SW480 (cell line): ENCODE measurements at places on chromosomes 4 and X.
A peak's percentile ranks its signal among the peaks of the same experiment; 100 is the strongest.

DNA sequence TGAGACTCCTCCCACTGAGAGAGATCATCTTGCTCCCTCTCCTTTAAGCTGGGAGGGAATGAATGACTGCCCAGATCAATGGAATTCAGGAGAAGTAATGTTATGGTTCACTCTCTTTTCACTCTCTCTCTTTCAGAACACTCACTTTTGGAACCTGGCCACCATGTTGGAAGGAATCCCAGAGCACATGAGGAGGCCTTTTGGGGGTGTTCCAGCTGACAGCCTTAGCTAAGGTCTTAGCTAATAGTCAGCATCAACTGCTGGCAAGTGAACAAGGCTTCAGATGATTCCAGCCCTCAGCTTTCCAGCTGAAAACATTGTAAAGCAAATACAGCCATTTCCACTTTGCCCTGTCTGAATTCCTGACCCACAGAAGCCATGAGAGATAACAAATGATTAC lies 124.0 kb upstream of the CLNK start:
- DNase-seq, result no peak

- DNase-seq, result no peak
Observed at GRCh38 chrX:35439034-35439660, 359.0 kb upstream of the MAGEB16 start.

DNA sequence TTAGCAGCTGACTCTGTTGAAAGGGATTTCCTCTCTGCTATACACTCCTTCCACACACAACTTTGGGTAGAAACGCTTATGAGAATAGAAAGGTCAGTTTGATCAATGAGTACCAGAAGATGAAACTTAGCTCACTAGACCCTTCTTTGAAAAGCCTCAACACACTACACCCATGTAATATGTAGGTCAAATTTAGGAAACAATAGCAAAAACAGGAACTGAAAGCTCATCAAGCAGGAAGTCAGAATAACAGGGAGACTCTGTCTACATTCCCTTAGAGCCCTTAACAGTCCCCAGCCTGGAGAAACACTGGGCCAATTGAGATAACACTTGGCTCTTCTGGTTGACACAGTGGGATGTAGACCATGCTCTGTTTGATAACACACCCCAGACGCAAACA lies 30.7 kb downstream of the SRPX2 start:
- DNase-seq, result no peak

GRCh38 chr4:26432419-26432818 lies 57.9 kb downstream of the CCKAR start:
- no peak for DNase-seq

DNA sequence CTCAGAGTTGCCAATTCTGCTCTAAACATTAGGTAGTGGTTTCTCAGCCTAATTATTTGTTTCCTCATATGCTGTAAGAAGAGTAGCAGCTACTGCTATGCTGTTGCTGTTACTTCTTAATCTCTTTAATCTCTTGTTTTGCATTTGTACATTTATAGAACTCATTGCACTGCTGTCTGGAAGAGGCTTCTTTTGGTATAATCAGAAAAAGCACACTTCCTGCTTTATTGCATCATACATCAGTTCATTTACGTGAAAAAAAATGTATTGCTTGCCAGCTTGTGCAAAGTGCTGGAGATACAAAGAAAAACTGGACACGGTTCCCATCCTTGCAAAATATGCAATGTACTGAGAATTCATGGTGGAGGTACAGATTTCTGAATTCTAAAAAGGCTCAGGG lies 332.0 kb downstream of the GRXCR1 start:
- no peak for DNase-seq

DNA sequence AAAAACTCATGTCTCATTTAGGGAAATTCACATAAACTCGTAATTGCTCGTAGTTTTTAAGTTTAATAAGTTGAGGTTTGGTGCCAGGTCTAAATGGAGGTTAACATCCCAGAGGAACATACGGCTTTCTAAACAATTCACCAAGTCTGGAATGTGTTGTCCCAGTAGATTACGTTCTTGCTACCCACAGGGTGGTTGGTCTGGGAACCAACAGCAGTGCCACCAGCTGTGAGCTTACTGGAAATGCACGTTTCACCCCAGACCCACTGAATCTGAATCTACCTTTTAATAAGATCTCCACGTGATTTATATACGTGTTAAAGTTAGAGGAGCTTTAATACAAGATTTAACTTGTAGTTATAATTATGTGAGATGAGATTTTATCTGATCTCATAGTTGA lies 134.3 kb downstream of the BMPR1B start:
- peak; percentile 2 for DNase-seq

DNA sequence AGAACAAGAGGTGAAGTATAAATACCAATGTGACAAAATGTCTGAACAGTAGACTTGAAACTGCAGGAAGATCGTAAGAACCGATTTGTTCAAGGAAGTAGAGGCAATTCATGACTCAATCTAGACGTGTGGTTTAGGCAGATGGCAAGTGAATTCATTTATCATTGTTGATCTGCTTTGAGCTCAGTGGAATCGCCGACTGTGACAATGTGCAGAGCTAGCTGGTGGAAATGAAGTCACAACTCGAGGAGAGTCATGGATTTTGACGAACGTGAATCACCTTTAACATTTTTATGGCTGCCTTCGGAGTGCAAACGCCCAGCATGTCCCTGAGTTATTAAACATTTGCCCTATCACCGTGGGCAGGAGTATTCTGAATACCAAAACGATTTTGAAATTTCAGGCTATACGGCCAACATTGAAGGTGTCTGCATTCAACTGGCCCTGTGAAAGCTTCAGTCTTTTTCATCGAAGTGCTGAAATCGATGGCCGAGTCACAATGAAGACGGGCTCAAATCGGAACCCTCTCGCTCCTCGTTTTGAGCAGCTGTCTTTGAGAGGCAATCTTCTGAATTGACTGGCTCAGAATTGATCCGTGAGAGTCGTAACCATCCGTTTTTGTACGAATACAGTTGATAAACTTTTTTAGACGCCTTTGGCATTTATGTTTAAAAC lies 689 bp upstream of the OGT start:
- DNase-seq, result peak; percentile 58

- no peak for DNase-seq
Observed at GRCh38 chr4:132382243-132382642, 766.9 kb upstream of the PCDH10 start.

DNA sequence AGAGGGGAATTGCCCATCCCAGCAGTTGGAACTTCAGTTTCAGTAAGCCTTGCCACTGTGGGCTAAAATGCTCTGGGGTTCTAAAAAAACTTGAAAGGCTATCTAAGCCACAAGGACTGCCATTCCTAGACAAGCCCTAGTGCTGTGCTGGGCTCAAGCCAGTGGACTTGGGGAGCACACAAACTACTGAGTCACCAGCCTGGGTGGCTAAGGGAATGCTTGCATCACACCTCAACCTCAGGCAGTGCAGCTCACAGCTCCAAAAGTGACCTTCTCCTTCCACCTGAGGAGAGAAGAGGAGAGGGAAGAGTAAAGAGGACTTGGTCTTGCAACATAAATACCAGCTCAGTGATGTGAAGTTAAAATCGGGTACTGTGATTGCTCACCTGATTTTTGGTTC lies 116.7 kb upstream of the GLRA2 start:
- DNase-seq, result no peak

GRCh38 chr4:4405358-4405962 lies 18.6 kb downstream of the NSG1 start:
- DNase-seq, result no peak

- DNase-seq, result no peak
Observed at GRCh38 chrX:19611636-19612376, 96.5 kb upstream of the MAP3K15 start.

DNA sequence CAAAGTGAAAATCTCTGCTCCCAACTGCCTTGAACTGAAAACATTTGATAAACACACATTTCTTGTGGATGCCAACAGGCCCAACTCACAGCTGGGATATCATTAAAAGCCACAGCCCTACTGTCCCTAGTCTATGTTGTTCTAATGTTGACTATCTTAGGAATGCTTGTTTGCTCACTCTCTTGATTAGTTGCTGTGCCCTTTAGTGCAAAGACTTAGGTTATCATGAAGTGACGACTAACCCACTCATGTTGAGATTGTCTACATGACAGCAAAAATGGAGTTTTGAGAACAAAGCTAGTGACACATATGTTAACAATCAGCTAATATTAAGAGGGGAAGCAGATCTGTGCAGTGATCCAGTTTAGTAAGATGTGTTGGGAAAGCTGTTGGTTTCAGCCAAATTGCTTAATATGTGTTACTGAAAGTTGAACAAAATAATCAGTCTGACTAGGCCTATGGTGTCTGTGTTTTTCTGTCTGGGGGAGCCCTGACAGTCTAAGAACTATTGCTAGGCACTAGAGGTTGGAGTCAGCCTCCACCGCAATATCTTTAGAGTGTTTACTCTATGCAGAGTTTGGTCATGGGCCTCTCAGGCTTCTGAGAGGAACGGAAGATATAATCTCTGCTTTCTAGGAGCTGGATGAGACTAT lies 125.5 kb downstream of the ATG4A start:
- DNase-seq, result no peak

GRCh38 chrX:9293051-9293496 lies 171.8 kb upstream of the TBL1X start:
- peak; percentile 50 for DNase-seq

DNA sequence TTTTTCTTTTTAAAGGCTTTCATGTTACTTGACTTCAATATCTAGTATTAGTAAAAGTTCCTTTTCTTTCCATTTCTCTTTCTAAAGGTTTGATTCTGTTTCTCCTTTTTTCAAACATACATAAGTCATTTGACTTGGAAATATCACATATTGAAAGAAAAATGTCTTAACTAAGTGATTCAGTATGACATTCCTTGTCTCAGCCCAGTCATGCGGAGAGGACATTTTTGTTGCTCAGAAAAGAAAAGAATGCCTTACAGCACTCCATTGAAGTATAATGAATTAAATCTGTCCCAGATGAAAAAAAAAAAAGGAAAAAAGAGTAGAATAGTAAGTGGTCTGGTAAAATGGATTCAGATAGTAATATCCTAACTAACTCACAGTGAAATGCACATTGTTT lies 466.1 kb downstream of the ADGRL3 start:
- no peak for DNase-seq

- no peak for DNase-seq
Observed at GRCh38 chr4:100519205-100519604, 1.4 kb upstream of the EMCN start.

GRCh38 chr4:100525686-100526085 lies 7.9 kb upstream of the EMCN start:
- no peak for DNase-seq

DNA sequence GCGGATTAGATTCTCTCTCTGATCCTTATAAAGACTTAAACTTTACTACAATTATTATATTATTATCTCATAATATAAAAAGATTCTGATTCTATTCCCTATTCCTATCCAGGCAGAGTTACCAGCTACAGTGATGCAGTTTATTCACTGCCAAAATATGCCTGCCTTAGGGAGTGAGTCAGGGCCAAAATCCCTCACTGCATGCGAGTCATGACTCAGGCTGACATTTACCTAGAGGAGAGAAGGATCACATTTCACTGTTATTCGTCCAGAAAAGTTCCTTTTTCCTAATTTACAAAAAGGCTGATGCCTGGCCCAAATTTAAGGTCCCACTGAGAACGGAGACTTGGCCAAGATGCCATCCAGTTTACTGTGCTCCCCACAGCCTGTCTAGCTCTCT lies 168.5 kb upstream of the LDB2 start:
- no peak for DNase-seq

- DNase-seq, result no peak
Observed at GRCh38 chrX:23937100-23937499, 29.3 kb downstream of the CXorf58 start.

DNA sequence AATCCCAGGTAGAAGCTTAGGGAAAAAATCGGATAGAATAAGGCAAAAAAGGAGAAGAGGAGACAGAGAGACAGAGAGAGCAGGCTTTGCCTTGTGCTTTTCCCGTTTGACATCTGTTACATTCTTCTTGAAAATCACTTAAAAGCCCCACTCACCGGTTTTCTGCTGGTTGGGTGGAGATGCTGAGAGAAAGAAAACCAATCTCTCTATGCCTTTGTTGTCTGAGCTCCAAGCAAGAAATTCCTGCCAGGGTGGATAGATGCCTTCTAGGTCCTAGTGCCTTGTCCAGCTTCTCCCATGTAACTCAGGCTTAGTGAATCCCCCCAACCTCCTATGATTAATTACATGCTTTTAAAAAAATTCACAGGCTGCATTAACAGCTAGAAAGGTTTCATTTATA lies at the start of gene DCX:
Gene DCX, minus strand, starts transcription at position 210 of the 400 bp plus-strand sequence. CDS start 1,794 bp downstream, outside the sequence.
- no peak for DNase-seq

GRCh38 chr4:165982934-165983333 lies 109.9 kb downstream of the TLL1 start:
- DNase-seq, result no peak

- DNase-seq, result no peak
Observed at GRCh38 chr4:80173401-80173800, 23.9 kb upstream of the PRDM8 start.

GRCh38 chr4:152803541-152803940 lies 23.8 kb downstream of the ARFIP1 start:
- DNase-seq, result no peak

DNA sequence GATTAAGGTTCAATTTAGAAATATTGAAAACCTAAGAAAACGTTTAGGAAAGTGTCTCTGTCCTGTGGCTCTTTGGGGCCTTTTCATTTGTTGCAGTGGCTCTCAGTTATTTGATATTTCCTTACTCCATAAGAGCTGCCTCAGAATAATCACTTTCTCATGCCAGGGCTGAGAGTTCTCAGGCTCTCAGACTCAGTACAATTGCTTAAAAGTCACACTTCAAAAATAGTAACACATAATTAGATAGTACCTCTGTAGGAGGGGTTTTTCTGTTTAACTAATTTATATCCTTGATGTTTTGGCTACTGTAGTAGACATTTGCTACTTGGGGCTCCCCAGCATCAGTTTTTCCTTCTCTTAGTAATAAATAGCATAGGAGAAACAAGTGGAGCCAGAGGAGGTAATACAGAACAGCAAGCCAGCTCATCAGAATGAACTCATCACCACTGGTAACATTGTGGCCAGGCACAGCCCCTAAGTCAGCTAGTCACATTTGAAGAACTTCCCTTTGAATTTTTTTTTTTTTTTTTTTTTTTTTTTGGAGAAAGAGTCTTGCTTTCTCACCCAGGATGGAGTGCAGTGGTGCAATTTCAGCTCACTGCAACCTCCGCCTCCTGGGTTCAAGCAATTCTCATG lies 8.0 kb upstream of the HNRNPD start:
- DNase-seq, result no peak
